ENCODE measurements at places on chromosomes 6 and 20.

- no peak for DNase-seq
Observed at GRCh38 chr20:23533161-23533560, 35.1 kb downstream of the CST9L start.

GRCh38 chr20:50578778-50579165 is 68.6 kb downstream of the PTPN1 start:
- no peak for DNase-seq

- no peak for DNase-seq
Observed at GRCh38 chr6:39882531-39882899, 51.7 kb downstream of the MOCS1 start.

- no peak for DNase-seq
Observed at GRCh38 chr20:8718279-8718678, 350.6 kb upstream of the PLCB4 start.

- no peak for DNase-seq
Observed at GRCh38 chr20:56278196-56278595, 29.7 kb downstream of the MC3R start.

GRCh38 chr6:26593278-26594130 is 3.2 kb upstream of the ABT1 start:
- no peak for DNase-seq

DNA sequence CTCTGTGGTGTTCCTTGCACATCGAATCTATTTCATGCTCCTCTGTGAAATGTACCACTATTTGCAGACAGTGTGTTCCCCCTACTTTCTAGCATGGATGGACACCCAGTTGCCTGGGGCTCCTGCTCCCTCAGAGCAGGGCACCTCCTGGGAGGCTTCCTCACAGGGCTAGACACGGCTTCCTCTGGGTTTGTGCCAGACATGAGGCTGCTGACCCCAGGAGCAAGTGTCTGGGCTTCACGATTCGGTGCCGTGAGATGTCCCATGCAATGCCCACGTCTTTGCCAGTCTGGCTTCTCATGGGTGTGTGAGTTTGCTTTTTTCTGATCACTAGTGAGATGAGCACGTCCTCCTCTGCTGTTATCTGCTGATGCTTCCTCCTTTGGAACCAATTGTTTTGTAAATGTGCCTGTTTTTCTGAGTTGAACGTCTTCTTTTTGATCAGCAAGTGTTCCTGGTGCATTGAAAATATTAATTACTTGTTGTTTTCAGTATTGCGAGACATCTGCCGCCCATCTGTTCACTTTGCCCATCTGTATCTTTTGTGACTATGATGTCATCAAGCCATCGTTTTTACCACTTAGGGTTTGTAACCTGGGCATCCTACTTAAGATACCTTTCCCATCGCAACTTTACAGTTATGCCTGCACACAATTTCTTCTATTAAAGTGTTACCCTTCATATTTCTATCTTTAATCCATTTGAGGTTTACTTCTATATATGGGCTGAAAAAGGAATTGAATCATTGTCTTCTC is 92.0 kb downstream of the TTLL2 start:
- DNase-seq: no peak

DNA sequence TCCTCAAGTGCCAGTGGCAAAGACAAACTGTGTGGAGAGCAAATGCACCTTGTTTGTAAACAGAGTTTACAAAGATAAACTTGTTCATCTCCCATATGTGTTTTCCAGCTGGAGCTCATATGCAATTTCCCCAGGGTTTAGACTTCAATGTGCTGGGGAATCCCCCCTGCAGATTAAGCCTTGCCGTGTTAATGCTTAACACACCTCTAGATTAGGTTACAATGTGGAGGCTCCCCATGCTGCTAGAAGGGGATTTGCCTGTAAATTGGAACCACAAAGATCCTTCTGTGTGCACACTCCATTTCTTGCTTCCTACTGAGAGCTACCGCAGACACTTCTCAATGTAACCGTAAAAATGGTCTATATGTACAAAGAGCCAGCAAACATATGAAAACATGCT is 263.1 kb downstream of the TBX18 start:
- no peak for DNase-seq
